ENCODE measurements at places on chromosomes 5 and 9.

GRCh38 chr9:2469681-2470221 lies 151.8 kb upstream of the VLDLR start:
- no peak for DNase-seq

DNA sequence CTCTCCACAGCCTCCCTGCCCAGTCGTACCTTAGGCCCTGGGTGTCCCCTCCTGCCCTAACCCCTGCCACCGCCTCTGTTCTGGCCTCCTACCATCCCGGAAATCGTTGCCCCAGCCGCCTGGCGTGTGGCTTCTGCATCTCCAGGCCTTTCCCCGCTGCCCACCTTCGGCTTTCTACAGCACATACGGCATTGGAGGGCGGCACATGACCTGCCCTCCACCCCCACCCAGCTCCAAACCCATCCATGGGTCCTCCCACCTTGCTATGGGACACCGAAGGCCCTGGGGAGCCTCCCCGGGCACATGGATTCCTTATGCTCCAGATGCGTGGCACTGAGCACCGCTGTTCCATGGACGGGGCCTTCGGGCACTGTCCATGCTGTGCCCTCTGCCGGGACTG lies 32.0 kb downstream of the FGF18 start:
- no peak for DNase-seq

- no peak for DNase-seq
Measured at GRCh38 chr5:42641336-42642005, 115.1 kb upstream of the CCDC152 start.

DNA sequence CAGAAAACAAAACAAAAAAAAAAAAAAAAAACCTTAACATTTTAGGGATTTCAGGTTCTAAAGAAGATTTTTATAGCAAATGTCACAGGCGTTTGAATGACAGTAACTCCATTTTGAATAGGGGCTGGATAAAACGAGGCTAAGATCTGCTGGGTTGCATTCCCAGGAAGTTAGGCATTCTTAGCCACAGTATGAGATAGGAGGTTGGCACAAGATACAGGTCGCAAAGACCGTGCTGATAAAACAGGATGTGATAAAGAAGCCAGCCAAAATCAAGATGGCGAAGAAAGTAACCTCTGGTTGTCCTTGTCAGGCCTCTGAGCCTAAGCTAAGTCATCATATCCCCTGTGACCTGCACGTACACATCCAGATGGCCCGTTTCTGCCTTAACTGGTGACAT lies 425.6 kb upstream of the PTPRD start:
- DNase-seq = no peak

DNA sequence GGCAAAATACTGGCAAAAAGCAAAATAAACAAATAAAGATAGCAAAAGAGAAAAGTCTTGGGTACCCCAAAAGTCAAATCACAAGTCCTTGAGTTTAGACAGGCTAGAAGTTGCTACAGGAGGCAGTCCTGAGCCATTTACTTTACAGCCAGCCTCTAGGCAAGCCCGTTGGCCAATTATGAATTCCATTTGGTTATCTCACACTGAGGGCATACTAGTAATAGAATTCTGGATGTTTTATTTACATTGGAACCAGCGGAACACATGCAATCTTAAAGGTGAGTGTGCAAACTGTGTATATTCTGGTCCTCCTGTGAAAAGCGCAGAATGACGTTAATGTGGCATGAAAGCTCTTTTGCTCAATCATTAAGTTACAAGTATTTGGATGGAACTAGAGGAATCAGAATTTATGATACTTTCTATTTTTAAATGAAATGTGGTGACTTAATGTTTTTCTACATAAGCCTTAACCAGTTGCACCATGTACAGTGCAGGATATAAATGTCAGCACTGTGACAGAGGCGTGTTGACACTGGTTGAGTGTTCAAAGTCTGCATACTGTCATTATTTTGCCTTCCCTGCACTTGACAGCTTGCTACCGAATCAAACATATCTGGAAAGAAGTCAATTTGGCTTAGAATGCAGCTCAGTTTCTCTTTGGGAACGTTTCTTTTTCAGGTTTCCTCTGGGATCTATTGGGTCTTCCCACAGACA lies 7.9 kb downstream of the GDNF start:
- no peak for DNase-seq

GRCh38 chr9:3200331-3200774 lies 325.4 kb downstream of the RFX3 start:
- DNase-seq = peak; percentile 23

- no peak for DNase-seq
Measured at GRCh38 chr9:131739959-131740648, at the start of gene RAPGEF1. Gene RAPGEF1, minus strand, starts transcription at chr9:131740076. Its CDS starts 246 bp downstream, at chr9:131739830.

GRCh38 chr5:158456756-158457155 lies 597.8 kb upstream of the CLINT1 start:
- DNase-seq = peak; percentile 46

DNA sequence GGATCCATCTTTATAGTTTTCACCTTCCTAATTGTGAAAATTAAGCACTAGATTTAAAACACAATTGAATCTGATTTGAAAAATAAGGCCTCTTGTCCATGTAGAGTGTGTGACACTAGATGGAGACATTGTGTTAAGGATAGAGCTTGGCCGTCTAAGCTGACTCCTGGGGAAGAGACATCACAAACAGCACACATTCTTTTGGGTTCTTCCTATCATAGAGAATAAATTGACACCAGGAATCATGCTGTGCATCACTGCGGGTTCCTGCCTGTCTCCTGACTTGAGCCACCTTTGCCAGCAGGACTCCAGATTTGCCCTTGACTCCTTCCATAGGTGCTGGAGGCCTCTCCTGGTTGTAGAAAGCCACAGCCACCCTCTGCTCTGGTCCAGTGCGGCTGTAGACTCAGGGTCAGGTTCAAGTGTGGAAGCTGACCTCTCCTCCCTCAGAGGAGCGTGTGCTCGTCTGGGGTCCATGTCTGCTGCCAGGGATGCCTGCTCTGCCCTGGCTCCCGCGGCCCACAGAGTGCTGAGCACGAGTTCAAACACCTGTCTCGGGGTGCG lies 11.2 kb downstream of the ROPN1L start:
- DNase-seq = peak; percentile 65
